ENCODE measurements at places on chromosomes 1 and 21.

- DNase-seq, result peak; percentile 77
Observed at GRCh38 chr21:25801217-25802014, 66.6 kb downstream of the GABPA start.

- no peak for DNase-seq
Observed at GRCh38 chr1:69126796-69127195, 440.9 kb upstream of the LRRC7 start.

- peak; percentile 68 for DNase-seq
Observed at GRCh38 chr1:15128520-15129313, 24.8 kb upstream of the TMEM51 start.

- peak; percentile 77 for DNase-seq
Observed at GRCh38 chr1:201023517-201023902, at the start of gene KIF21B. KIF21B (minus strand) TSS chr1:201023714; CDS start chr1:201023383, 331 bp downstream.

DNA sequence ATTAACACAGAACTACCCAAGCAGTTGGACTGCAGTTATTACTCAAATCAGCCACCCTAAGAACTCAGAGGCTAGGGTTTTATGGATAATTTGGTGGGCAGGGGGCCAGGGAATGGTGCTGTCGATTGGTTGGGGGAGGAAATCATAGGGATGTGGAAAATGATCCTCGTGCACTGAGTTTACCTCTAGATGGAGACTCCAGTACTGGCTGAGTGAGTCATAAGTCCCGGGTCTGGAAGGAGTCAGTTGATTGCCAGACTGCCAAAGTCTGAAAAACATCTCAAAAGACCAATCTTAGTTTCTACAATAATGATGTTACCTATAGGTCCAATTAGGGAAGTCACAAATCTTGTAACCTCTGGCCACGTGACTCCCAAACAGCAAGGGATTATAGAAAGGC lies 257.5 kb upstream of the PRMT6 start:
- DNase-seq, result no peak

DNA sequence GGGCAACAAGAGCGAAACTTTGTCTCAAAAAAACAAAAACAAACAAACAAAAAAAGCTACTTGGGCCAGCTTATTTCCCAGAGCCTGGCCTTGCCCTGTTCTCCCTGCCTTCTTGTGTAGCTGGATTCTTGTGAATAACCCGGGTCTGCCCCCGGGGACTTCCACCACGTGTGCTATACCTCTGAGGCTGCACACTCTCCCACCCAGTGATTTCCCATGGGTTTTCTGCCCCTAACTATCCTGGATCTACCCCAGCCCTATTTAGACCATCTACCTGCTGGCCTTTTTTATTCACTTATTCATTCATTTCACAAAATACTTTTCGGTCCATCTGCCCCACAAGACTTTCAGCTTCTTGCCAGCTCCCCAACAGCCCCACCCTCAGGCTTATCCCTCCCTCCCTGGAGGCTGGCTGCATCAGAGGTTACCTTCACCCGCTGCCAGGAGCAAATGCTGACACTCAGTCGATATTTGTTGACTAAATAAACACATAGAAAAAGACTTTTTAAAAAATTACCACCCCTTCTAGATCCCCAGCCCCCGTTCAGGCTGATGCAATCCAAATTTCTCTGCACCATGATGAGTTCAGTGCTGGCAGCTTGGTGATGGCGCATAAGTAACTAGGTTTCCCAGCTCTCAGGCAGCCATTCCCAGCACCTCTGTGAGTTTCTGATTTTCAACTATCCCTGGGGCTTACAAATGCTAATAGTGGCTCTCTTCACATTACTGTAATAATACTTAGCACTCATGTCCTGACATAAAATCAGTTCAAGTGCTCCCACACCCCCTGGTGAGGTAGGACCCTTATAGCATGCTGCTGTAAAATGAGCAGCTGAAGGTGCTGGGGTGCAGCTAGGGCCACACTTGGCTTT lies 30.7 kb upstream of the TARBP1 start:
- no peak for DNase-seq

- DNase-seq, result no peak
Observed at GRCh38 chr1:54413732-54414131, 7.5 kb upstream of the SSBP3 start.

GRCh38 chr1:10557714-10558113 lies 83.0 kb downstream of the PEX14 start:
- no peak for DNase-seq

DNA sequence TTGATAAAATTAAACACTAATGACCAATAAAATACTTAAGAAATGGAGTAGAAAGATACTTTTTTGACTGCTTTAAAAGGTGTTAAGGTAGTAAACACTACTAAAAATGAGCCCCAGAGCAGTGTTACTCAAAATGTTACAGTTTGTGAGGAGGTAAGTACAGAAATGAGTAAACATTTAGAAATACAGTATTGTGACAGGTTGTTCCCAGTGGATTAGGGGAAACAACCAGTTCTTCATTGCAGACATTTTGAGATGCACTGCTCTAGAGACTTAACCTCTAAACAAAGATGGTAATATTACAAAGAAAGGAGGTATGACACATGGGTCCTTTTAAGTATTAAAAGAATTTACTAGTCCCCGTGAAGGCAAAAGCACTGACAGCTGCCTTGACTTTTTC lies 12.7 kb downstream of the DHX9 start:
- no peak for DNase-seq

DNA sequence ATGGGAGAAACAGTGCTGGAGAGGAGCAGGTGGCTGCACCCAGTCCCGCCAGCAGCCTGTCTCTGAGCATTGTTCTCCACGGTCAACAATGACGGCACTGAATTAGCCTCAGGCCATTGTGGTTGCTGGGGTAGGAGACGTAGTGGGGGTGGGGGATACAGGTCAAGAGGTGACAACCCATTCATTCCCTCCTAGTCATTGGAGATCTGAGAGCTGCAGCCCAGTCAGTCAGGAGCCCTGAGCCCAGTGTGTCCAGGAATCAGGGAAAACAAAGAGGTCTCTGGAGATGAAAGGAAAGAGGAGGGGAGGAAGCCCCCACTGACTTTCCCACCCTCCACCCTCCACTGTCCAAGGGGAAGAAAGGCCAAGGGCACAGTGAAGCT lies 15.3 kb downstream of the SMIM12 start:
- DNase-seq, result no peak

GRCh38 chr1:12622506-12622905 lies 4.5 kb upstream of the DHRS3 start:
- no peak for DNase-seq

- no peak for DNase-seq
Observed at GRCh38 chr1:7888248-7889081, 35.6 kb upstream of the UTS2 start.

DNA sequence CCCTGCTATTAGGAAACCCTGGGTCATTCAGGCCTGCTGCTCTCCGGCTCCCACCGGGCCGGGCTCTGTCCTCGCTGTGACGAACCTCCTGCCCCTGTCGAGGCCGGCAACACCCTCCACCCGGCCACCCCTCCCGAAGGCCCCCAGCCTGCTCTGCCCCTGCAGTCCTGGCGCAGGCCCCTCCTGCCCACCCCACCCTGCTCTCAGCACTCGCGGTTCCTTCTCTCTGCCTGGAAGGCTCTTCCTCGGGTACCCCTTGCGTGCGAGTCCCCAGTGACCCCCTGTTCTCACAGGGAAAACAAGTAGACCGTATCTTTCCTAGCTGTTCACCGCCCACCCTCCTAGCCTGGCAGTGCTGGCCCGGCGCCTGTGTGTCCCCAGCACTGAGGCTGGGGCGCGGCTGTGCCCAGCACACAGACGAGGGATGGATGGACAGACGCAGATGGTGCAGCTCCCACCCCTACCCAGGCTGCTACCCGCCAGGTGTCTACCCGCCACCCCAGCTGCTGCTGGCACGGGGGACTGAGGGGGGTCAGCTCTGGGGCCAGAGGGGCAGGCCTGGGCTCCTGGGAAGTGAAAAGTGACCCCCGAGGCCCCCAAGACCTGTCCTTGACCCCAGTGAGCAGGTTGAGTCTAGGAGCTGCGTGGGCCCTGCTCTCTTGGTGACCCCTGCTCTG lies 3.1 kb upstream of the VWA1 start:
- no peak for DNase-seq

GRCh38 chr1:32247452-32247851 lies 430 bp downstream of the FAM167B start:
- no peak for DNase-seq

- DNase-seq, result peak; percentile 77
Observed at GRCh38 chr1:51990478-51990965, at the start of gene RAB3B. RAB3B (minus strand) TSS chr1:51990700; CDS start chr1:51977117, 13,583 bp downstream.

DNA sequence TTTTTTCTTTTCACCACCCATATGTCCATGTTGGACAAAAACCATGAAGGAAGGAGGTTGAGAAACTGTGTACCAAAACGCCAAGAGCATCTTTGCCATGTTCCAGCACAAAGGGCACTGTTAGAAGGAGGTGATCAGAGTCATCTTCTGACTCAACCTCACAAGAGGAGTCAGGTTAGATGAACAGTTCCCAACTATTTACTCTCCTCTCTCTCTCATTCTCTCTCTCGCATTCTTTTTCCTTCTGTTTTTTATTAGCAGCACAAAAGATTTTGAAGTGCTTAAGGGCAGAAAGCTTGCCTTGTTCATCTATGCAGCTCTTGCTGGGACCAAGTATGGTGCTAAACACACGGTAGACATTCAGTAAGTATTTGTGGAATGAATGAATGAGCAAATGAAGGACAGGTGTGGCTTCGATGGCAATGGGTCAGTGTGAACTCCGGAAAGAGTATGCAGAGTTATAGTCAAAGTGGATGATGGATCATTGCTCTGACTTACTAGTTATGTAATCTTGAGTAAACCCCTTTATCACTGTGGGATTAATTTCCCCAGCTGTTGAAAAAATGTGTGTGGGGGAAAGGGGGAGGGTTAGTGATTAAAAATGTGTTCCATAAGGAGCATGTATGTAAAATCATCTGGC lies 33.9 kb downstream of the DDR2 start:
- DNase-seq, result no peak

GRCh38 chr1:30089024-30089430 lies 634.4 kb downstream of the MATN1 start:
- peak; percentile 43 for DNase-seq

- no peak for DNase-seq
Observed at GRCh38 chr1:97050506-97050905, 328.9 kb downstream of the PTBP2 start.

DNA sequence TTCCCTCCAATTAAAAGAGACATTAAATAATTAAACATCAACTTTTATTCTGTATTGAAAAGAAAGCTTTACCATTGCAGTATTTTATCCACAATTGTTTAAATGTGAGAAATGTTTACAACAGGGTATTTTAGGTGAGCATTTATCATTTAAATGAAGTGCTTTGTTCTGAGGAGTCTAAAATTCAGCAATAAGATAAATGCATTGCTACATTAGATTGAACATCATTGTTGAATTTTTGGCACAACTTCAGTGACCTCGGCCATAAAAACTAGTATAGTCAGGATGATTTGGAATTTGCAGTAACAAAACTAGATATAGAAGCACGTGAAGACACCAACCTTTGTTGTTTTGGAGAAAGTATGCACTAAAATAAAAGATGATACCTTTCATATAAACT lies 692.9 kb downstream of the USP25 start:
- no peak for DNase-seq

DNA sequence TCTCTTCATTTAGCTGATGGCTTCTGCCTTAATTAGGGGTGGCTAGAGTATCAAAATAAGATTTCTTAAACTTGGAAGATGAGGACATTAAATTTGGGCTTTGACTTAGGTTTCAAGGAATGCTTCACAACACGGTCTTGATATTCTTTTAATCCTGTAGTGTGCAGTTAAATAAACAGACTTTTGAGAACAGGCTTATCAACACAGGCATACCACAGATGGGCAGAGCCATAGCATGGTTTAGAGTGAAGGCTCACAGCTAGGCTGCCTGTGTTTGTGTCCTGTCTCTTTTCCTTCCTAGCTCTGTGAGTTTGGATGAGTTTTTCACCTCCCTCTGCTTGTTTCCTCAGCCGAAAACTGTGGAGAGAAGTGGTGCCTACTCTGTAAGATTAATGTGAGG lies 102.3 kb upstream of the IPO9 start:
- no peak for DNase-seq

DNA sequence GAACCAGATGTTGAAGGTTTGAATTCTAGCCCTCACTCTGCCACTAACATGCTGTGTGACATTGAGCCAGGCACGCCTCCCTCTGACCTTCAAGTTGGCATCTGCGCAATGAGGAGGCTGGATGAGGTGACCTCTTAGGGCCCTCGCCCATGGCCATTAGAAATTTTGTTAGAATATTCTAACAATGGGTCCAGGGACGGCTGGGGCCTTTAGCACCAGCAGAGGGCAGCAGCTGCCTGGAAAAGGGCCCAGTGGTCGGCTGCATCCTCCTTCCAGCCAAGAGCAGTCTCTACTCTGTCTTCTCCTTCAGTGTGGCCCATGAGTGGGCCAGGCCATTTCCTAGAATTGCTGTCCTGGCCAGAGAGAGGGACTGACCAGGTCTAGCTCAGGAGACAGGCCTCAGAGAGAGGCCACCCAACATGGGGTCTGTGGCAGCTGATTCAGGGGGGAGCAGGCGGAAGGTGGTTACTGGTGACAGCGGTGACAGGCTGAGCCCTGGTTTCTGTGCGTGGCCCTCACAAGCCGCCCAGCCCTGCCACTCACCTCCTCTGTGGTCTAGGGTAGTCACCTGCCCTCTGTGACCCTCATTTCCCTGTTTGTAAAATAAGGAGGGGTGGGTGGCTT lies 101.3 kb upstream of the ACTL8 start:
- no peak for DNase-seq

DNA sequence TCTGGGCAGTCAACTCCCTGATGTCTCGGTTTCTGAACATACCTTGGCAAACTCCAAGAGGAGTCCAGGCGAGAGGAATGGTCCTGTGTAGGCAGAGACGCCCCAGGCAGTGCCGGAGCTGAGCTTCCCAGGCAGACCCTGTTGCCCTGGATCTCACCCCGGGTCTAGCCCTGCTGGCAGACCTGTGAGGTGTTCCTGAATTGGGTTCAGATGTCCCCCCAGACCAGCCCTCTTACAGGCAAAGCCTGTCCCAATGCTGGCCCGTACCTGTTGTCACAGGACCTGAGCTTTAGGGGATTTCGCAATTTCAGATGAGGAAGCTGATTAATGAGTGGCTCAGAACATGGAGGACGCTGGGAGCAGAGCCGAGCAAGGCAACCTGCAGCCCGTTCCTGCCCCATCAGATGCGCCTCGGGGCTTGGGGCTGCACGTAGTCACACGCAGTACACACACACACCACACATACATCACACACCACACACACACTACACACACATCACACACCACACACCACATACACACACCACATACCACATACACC lies 38.5 kb upstream of the PDE9A start:
- DNase-seq, result peak; percentile 54

DNA sequence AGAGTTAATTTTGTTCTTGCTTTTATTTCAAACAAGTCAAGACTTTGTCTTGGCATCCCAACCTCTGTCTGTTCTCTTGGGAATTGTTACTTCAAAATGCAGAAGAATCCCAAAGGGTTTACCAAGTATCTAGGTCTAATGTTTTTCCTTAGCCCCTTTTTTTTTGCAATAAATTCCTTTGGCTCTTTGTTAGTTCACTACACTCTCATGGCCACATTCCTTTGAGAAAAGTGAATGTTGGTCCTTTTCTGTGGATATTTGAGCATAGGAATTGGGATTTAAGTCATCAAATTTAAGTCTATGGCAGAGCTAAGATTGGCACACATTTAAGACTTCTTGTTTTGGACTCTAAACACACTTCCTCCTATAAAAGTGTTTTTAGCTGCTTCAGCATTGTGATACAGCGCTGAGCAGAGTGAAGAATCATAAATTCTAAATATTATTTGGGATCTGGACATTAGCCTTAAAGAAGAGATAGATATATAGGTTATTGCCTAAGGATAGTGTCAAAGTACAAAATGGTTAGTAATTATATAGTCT lies 1.9 kb downstream of the BTF3L4 start:
- DNase-seq, result no peak

All from LoVo (cell line).